ENCODE measurements at places on chromosomes 2 and 18.

DNA sequence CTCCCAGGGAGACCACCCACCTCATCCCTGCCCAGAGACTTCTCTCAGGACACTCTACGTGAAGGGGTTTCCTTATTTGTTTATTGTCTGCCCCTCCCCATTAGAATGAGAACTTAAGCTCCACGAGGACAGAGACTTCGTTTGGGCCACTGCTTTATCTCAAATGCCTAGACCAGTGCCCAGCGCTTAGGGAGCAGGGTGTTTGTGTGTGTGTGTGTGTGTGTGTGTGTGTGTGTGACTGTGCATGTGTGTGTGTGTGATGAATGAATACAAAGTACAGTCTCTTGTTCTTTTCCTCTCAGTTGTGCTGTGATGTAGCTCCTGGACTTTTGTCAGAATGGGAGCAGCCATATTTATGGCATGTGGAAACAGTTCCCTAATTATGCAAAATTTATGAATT, 34.4 kb upstream of the CABYR start:
- DNase-seq = no peak

DNA sequence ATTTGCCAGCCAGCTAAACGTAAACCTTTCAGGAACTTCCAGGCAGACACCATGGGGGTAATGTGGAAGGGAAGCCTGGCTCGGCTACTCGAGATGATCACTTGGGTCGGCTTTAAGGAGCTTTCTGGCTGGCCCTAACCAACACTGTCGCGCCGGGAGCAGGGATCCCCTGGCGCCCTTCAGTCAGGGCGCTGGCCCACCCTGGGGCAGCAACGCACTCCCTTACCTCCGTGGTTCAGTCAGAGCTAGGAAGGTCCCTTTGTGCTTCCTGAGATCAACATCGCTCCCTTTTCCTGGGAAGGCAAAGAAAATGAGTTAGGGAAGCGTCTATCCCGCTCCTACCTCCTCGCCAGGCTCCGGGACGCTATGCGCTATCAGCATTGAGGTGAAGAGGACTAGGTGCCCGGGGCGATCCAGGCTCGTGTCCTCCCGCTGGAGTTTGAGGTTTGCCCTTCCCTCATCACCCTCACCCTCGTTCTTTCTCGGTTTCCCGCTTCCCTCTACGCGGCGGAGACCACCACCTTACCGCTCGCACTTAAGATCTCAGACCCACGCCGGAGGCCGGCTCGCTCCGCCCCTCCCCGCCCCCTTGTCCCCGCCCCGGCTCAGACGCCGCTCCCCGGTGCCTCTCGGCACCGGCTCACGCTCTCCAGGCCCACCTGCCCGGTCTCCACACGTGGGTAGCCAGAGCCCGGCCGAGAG, 449 bp upstream of the ATRAID start:
- DNase-seq = no peak

DNA sequence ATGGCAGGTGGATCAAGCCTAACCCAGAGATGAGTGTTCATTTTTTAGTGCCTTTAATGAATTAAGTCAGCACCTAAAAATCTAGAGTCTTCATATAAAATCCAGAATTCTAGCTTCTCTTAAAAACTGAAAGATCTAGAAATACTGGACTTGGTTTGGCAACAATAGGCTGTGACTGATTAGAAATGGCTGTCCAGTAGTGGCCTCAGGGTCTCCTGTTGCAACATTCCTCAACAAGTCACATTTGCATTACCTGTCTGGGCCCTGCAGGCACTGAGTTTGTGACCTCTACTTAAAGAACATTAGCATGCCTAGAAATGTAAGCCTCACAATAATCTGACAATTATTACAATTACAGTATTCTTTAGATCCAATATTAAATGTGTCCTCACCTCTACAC, 33.1 kb downstream of the MBD2 start:
- DNase-seq = no peak

DNA sequence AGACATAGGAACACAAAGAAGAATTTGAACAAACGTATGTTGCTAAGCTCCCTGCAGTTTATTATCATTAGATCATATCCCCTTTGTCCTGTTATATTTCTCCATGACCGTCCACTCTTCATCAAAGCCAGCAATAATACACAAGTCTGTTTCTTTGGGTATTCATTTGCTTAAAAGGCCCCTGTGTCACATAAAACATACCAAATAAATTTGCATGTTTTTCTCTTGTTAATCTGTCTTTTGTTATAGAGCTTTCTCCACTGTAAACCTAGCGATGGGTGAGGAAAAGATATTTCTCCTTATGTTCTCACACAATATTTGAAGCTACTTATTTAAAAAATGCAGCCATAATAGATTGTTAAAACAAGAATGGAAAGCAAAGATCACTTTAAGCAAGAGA, 42.9 kb upstream of the REL start:
- DNase-seq = no peak

Data from stimulated activated CD4-positive, alpha-beta T cell treated with anti-CD3 and anti-CD28 coated beads, Interleukin-12 subunit alpha, Interleukin-12 subunit beta, amount 100 ng/mL, for 48 hours (primary cell).